ENCODE measurements at places on chromosomes 4 and X. TPM values are rescaled to one million over a fixed set of nuclear protein-coding genes. Genes with fewer than 3 reads are reported as not detected.

GRCh38 chrX:136250191-136251040 lies 784 bp downstream of the MAP7D3 start:
- no peak for DNase-seq

GRCh38 chr4:93749292-93749761 lies 79.2 kb upstream of the ATOH1 start:
- no peak for DNase-seq

- DNase-seq, result no peak
Observed at GRCh38 chr4:162015090-162015489, 148.7 kb downstream of the FSTL5 start.

- no peak for DNase-seq
Observed at GRCh38 chr4:115660465-115660864, 547.0 kb upstream of the NDST4 start.

DNA sequence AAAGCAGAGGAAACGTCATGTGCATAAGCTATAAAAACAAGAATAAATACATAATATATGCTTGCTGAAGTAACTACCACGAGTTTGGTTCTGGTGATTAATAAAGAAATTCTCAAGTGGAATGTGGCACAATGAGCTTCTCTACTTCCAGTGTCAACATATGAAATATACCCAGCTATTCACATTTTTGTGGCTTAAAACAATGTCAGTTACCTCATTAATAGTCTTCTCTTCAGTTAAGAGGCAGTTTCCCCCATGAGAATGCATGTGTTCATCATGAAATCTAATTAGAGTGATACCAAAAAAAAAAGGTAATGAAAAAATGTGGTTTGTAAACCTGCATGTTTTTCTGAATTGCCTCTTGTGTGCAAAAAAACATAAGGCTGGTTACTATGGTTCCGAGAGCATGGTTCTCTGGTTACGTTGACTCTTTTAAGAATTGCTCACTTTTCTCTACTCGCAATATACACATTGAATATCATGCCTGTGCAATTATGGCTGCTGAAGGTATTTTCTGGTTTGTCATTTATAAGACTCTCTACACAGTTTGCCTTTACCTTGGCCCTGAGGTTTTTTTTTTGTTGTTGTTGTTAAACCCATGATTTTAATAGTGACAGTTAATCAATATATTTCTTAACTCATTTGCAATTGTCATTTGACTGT lies 108.2 kb downstream of the PCDH7 start:
- no peak for DNase-seq

DNA sequence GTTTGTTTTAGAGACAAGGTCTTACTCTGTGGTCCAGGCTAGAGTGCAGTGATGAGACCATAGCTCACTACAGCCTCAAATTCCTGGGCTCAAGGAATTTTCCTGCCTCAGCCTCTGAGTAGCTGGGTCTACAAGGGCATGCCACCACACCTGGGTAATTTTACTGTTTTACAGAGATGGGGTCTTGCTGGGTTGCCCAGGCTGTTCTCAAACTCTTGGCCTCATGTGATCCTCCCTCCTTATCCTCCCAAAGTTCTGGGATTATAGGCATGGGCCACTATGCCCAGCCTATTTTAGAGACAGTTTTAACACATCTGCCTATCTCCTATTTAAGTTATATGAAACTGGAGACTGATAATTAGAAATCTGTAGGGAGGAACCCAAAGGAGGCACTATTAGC lies 53.8 kb downstream of the SPRY1 start:
- no peak for DNase-seq

DGKK gene
- total RNA-seq, result 2.9 TPM

SULT1E1 gene
- 63.0 TPM for total RNA-seq
